ENCODE measurements at places on chromosomes 5 and 9.

GRCh38 chr9:95000821-95001220 lies 274.3 kb downstream of the AOPEP start:
- no peak for DNase-seq

DNA sequence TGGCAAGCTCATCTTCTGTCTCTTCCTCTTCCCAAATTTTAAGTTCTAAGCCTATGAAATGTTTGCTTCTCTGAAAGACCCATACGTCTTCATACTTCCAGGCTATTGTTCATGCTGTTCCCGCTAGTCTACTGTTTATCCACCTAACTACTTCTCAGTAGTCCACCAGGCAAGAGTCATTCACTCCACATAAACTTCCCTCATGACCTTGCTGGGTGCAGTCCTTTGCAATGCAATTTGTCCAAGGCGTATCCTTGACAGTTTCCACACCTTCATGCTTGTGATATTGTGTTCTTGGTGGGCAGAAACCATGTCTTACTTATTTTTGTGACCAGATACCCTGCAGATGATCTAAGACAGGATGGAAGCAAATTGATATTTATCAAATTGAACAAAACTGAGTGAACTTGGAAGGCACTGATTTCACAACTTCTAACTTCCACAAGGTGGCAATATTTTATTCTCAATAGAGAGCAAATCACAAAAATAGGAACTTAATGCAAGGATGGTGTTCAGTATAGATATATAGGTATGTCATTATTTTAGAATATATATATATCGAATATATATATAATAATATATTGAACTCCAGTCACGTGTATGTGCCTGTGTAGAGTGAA lies 30.3 kb downstream of the TYRP1 start:
- DNase-seq, result peak; percentile 4

DNA sequence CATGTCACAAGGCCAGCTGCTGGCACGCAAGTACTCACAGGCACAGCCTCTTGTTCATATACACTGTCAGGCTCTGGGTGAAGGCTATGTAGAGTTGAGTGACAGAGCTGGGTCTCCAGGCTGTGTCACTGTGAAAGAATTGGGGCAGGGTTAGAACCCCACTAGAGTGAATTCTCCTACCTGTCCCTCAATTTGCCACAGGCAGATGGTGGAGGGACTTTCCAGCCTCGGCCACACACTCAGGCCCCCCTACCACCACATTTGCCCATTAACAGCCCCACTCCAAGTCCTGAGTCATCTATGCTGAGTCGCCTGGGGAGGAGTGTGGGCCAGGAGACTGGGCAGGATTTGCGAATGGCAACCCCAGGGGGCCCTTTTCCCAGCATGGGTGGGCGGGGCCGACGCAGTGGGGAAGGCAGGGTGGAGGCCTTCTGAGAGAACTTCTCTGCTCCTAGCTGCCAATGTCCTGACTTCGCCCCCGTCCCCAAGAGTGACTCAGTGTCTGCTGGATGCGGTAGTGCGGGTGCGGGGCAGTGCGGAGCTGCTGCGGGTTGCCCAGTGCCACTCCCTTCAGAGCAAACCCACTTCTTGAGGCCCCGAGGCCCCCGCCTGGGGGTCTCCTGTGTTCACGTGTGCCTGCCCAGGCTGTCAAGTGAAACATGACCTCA lies 50.3 kb upstream of the PSD2 start:
- no peak for DNase-seq

GRCh38 chr5:119031011-119031886 lies 39.6 kb upstream of the DMXL1 start:
- no peak for DNase-seq

DNA sequence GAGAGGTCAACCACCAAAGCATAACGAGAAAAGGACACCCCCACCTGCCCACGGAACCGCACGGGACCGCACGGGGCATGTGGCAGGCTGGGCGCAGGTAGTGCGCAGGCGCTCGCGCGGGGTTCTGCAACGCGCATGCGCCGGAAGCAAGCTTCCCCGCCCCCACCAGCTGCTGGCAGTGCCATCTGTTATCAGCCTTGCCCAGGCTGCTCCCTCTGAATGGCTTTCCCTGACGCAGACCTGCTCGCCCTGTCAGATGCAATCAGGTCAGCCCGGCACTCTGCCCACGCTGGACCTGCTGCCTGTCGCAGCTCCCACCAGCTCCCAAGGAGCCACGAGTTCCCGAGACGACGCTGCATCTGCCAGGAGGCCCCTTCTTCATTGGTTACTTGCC lies 22.8 kb downstream of the PTCH1 start:
- DNase-seq, result peak; percentile 50

DNA sequence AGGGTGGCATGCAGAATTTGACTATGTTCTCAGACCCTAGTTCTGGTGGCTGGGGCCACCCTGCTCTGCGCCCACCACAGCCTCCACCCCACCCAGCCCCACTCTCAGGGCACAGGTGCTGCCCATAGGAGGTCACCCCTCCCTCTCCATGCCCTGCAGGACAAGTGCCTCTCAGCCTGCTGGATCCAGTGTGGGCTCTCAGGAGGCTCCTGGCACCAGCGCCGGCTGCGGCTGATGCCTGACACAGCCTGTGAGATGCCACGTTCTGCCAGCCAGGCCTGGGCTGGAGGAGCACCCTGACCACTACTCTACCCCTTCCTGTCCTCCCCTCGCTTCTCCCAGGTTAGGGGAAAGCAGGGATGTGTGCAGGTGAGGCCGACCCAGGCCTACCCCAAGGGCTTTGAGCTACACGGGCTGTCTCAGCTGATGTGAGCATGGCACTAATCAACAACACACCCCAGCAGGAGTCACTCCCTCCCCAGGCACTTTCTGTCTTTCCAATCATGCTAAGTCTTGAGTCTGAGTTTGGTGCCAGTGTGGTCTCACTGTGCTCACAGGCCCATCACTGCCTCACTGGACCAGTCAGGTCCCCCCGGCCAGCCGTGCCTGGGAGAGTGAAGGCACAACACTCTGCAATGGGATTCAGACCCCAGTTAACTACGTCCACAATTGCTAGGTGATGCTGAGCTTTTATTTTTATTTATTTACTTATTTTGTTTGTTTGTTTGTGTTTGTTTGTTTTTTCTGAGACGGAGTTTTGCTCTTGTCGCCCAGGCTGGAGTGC lies 12.1 kb upstream of the BARX1 start:
- no peak for DNase-seq

DNA sequence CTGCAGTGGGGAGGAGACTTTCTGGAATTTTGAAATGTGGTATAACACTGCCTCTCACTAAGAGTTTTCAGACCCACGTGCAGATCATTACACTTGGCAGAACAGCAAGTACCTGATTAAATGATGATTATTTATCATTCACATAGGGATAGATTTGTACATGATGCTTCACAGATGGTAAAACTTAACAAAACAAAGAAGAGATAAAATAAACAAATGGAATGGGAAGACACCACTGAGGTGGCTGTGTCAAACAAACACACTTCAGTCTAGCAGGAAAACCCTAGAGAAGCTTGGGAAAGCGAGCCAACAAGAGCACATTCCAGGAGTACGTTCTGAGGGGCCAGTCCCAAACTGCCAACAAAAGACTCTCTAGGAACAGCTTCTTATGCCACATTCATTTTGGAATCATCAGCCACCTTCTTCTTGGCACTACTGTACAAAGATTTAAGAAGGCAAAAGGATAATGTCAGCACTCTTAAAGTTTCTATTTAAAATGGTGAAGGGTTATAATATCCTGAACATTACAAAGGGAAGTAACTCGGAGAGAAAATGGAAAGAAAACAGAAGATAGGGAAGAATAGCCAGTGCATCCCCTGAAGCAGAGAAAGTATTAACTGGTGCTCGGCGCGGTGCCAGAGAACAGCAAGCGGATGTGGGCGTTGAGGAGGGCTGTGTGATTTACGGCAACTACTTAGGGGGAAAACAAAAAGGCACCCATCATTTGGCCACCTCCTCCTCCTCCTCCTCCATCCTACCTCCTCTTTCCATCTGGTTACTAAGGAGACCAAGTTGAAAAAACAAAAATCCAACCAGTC lies 1.6 kb downstream of the MED27 start:
- no peak for DNase-seq

- no peak for DNase-seq
These were observed 310.5 kb upstream of the TRPM3 start for GRCh38 chr9:71431931-71432330.

DNA sequence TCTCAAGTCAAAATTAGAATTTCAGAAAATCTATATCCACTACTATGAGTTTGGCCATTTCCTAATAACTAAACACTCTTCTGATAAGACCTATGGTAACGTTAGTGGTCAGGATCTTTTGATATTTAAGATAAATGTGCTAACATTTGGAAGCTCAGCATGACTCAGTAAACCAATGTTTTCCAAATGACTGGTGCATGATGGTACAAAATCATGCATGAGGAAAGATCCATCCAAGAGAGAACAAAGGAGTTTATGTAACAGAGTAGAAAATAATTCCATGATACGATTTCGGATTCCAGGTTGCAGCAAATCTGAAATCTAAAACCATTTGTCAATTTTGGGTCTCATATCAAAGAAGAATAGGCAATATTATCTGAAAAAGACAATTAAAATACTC lies 279.2 kb downstream of the NSG2 start:
- no peak for DNase-seq

- no peak for DNase-seq
These were observed 662 bp upstream of the DOLPP1 start for GRCh38 chr9:129080298-129080600.

- DNase-seq, result no peak
These were observed 694 bp upstream of the PLAA start for GRCh38 chr9:26947736-26948135.

GRCh38 chr5:171469326-171469725 lies 49.9 kb downstream of the FGF18 start:
- no peak for DNase-seq

DNA sequence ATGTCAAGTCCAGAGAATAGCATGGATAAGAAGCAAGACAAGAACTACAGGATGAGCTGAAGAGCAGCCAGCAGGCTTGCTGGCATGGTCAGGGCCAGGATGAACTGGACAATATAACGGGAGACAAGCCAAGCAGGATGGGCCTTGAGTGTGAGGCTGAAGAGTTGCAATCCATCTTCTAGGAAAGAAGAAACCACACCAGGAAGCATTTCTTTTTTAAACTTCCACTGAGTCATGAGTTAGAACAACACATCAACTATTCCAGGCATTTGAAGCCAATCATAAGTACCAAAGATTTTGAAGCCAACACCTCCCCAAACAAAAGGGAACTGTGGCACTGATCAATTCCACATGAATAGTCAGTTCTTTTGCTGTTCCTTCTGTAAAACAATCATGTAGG lies 27.3 kb downstream of the SLC31A2 start:
- no peak for DNase-seq

DNA sequence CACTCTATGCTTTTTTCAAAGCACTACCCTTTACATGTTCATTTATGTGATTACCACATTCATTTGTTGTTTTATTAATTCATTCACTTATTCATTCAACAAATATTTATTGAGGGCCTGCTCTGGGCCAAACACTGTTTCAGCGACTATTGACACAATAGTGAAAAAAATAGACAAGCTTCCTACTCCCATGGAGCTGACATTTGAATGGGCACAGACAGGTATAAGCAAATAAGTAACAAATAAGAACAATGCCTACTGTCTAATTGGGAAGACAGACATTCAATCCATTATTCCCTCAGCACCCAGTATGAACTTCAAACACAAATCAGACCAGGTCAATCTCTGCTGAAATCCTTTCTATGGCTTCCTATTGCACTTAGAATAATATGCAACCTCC lies 156.9 kb upstream of the NR3C1 start:
- no peak for DNase-seq

DNA sequence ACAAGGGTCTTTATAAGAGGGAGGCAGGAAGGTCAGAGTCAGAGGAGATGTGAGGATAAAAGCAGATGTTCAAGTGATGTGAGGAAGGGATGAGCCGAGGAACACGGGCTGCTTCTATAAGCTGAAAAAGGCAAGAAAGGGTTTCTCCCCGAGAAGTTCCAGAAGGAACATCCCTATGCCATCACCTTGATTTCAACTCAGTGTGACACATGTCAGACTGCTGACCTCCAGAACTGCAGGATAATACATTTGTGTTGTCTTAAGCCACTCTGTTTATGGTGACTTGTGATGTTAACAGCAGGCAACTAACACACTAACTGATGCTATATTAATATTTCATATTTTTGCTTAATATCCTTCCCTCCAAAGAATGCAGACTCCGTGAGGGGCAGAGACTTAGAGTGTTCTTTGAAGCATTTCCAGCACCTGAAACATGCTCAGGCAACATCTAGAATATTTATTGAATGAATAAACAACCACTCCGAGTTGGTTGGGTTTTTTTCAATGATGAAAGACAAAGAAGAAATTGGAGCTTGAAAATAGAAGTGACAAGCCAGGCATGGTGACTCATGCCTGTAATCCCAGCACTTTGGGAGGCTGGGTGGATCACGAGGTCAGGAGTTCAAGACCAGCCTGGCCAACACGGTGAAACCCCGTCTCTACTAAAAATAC lies 77.6 kb upstream of the ADRA1B start:
- DNase-seq, result no peak

DNA sequence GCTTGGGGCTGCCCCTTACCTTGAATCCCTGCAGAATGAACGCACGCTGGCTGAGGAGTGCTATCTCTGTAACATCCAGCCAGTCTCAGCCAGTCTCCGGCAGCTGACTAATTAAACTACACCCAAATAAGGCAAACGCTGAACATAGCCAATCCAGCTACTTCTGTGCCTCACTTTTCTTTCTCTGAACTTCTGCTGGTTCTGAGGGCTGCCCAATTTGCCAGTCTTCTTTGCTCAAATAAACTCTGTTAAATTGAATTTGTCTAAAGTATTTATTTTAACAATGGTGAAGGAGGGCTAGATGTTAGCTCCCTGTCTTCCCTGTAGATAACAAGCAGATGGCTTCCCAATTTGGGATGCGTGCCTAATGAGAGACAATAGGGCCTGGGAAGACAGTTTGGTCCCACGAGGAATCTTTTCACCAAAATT lies 154.0 kb upstream of the NFIL3 start:
- DNase-seq, result no peak

DNA sequence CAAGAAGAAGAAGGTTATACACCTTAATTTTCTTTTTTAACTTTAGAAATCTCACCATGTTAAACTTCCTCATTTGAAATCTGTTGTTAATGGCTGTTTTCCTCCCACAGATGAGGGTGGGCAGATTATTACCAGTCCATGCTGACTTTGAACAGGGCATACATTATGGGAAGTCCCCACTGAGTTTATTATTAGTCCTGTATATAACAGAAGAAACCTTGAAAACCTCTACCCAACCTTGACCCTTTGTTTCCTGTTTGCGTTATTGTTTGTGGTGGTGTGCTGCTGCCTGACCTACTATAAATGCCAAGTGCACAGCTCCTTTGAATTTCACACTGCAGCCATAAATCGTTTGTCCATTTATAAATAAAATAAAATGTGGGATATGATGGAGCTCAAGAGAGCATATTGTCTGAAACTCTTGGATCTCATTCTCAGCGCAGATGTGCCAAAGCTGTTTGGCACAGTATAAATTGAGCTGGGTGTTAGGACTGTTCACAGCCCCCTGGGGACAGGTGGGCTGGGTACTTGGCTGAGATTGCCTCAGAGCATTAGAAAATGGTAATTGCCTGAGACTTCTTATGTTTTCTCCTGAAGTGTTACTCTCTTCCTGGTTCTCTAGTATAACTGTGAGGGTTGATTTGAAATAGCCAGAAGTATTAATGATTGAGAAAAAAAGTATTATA lies 139.6 kb downstream of the SPATA31D1 start:
- DNase-seq, result no peak

GRCh38 chr9:129437626-129438323 lies 183.1 kb downstream of the C9orf50 start:
- no peak for DNase-seq
